Stimulated activated CD4-positive, alpha-beta T cell treated with anti-CD3 and anti-CD28 coated beads, TNF-alpha, amount 100 ng/mL, for 1 hour (primary cell): ENCODE measurements at places on chromosomes 4 and X.

DNA sequence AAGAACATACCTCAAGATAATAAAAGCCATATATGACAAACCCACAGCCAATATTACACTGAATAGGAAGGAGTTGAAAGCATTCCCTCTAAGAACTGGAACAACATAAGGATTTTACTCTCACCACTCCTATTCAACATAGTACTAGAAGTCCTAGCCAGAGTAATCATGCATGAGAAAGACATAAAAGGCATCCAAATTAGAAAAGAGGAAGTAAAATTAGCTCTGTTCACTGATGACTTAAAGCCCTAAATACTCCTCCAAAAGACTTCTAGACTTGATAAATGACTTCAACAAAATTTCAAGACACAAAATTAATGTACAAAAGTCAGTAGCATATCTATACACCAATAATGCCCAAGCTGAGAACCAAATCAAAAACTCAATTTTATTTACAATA is 235.7 kb downstream of the NKX6-1 start:
- DNase-seq: no peak

GRCh38 chr4:182536221-182536811 is 293.1 kb downstream of the TENM3 start:
- no peak for DNase-seq

- DNase-seq: no peak
Observed at GRCh38 chr4:147773261-147774184, 41.6 kb downstream of the ARHGAP10 start.

GRCh38 chr4:53512608-53513007 is 78.7 kb downstream of the LNX1 start:
- DNase-seq: no peak
